ENCODE measurements at places on chromosomes 2 and 18. TPM values are rescaled to one million over a fixed set of nuclear protein-coding genes. Genes with fewer than 3 reads are reported as not detected.

DNA sequence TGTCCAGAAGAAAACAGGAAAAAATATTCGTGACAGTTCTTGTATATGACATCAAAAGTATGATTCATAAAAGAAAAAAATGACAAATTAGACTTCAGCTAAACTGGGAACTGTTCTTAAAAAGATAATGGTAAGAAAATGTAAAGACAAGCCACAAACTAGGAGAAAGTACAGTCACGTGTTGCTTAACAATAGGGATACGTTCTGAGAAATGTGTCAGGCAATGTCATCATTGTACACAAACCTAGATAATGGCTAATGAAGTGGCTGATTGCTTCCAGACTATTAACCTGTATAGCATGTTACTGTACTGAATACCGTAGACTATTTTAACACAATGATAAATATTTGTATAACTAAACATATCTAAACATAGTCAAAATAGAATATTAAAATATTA lies 35.9 kb upstream of the CTIF start:
- no peaks in the 10 kb centered on the region for H3K36me3 ChIP-seq
- H3K4me1 ChIP-seq, result no peaks in the 10 kb centered on the region
- H3K27ac ChIP-seq, result no peak overlapping the region
- H3K4me3 ChIP-seq, result no peak overlapping the region

DNA sequence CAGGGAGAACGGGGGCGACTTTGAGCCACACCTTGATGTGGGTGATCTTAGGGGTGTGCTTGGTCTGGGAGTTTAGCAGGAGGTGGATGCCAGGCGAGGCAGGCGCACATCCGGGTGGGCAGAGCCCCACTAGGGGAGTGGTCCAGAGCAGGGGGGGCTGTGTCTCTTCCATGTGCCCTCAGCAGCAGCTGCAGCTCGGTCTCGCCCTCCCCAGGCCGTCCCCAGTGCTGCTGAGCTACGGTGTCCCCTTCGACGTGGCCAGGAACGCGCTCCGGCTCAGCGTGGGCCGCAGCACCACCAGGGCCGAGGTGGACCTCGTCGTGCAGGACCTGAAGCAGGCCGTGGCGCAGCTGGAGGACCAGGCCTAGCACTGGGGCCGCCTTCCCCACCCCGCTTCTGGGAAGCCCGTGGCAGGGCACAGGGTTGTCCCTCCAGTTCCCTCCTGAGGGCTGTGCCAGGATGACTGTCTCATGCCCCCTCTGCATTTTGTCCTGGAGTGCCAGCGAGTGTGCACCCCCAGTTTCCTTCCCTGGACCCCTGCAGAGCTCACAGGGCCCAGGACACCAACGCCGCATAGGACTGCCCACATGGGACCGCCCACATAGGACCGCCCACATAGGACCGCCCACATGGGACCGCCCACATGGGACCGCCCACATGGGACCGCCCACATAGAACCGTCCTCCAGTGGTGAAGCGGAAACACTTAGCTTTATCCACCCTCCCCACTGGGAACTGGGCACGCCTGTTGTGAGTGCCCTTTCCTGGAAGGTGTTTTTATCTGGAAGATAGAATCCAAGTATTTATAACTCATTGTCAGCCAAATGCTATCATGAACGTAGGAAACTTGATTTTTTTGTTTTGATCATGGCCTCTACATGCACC lies 1.9 kb upstream of the ESPNL start:
- no peaks in the 10 kb centered on the region for H3K27me3 ChIP-seq
- H3K4me3 ChIP-seq, result no peak overlapping the region
- H3K36me3 ChIP-seq, result peaks cover 9% of the 10 kb centered on the region
- peak; percentile 89 for DNase-seq
- H3K27ac ChIP-seq, result no peak overlapping the region

- H3K4me1 ChIP-seq, result peaks cover 25% of the 10 kb centered on the region
- H3K4me3 ChIP-seq, result no peak overlapping the region
- H3K36me3 ChIP-seq, result peaks cover 47% of the 10 kb centered on the region
- H3K27me3 ChIP-seq, result no peaks in the 10 kb centered on the region
- DNase-seq, result no peak
Measured at GRCh38 chr2:27667446-27667845, 3.8 kb downstream of the SLC4A1AP start.

Gene PCARE
- total RNA-seq, result not detected

- no peak overlapping the region for H3K4me3 ChIP-seq
- peaks cover 3% of the 10 kb centered on the region for H3K36me3 ChIP-seq
Measured at GRCh38 chr2:20737505-20737904, 70.6 kb downstream of the GDF7 start.

- H3K27me3 ChIP-seq, result no peaks in the 10 kb centered on the region
- H3K27ac ChIP-seq, result no peak overlapping the region
- H3K4me3 ChIP-seq, result no peak overlapping the region
- DNase-seq, result no peak
Measured at GRCh38 chr18:9734189-9734588, 26.1 kb downstream of the RAB31 start.

DNA sequence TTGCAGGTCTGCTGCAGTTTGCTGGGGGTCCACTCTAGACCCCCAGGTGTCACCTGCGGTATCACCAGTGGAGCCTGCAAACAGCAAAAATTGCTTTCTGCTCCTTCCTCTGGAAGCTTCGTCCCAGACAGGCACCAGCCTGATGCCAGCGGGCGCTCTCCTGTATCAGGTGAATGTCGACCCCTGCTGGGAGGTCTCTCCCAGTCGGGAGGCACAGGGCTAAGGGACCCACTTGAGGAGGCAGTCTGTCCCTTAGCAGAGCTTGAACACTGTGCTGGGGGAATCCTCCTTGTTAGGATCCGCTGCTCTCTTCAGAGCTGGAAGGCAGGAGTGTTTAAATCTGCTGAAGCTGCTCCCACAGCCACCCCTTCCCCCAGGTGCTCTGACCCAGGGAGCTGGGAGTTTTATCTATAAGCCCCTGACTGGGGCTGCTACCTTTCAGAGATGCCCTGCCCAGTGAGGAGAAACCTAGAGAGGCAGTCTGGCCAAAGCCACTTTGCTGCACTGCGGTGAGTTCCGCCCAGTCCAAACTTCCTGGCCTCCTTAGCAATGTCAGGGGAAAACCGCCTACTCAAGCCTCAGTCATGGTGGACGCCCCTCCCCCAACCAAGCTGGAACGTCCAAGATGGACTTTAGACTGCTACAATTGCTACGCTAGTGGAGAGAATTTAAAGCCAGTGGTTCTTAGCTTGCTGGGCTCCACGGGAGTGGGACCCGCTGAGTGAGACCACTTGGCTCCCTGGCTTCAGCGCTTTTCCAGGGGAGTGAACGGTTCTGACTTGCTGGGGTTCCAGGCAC lies 652.5 kb downstream of the KCNJ3 start:
- H3K27ac ChIP-seq, result no peak overlapping the region
- H3K4me3 ChIP-seq, result no peak overlapping the region
- H3K4me1 ChIP-seq, result no peaks in the 10 kb centered on the region

DNA sequence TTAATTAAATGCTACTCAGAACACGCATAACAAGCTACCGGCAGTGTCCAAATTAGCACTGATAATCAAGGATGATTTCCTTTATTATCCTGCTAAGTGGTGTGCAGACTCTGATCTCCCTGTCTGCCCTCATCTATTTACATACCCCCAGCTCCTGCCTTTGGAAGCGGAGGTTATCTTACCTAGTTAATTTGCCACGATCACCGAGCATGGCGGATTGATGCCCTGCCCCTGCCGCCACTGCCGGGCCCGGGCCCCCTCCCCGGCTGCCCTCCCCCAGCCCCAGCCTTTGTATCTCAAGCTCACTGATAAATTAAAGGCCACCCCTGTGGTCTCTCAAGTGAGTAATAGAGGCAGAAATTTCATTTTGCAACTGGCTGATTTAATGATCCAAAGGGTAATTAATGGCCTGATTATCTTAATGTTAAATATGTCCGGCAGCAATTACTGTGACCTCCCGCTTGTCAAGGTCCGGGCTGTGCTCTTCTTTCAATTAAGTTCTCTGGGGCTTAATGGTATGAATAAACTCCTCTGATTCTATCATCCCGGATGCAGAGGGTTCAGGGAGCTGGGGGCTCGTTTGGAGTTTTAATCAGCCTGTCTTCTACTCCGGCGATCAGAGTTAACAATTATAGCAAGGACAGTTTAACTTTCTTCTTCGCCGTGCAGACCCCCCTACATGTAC lies 113.4 kb downstream of the GBX2 start:
- H3K4me3 ChIP-seq, result no peak overlapping the region
- H3K27ac ChIP-seq, result no peak overlapping the region
- H3K4me1 ChIP-seq, result no peaks in the 10 kb centered on the region
- DNase-seq, result no peak
